ENCODE measurements at places on chromosomes 16 and 17.
A peak's percentile ranks its signal among the peaks of the same experiment; 100 is the strongest.

GRCh38 chr17:45314741-45315647 lies 1.8 kb downstream of the MAP3K14 start:
- no peak for DNase-seq

DNA sequence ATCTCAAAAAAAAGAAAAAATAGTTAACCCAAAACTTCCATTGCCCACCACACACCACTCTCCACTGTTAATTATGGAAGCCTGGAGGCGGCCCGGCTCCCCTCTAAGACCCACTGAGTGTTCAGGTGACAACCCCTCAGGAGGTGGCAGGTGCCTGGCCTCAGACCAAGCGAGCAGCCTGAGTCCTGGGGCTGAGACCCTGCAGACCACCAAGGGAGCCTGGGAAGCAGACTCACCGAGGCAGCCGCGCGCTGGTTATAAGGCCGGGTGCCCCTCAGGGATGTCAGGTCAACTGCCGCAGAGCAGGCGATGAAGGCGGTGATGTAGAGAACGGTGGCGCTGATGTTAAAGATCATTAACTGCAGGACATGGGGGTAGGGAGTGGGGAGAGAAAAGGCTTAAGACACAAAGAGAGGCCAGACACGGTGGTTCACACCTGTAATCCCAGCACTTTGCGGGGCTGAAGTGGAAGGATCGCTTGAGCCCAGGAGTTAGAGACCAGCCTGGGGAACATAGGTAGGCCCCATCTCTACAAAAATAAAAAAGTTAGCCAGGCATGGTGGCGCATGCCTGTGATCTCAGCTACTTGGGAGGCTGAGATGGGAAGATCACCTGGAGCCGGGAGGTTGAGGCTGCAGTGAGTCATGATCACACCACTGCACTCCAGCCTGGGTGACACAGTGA lies 13.3 kb downstream of the ARL2BP start:
- DNase-seq = no peak

DNA sequence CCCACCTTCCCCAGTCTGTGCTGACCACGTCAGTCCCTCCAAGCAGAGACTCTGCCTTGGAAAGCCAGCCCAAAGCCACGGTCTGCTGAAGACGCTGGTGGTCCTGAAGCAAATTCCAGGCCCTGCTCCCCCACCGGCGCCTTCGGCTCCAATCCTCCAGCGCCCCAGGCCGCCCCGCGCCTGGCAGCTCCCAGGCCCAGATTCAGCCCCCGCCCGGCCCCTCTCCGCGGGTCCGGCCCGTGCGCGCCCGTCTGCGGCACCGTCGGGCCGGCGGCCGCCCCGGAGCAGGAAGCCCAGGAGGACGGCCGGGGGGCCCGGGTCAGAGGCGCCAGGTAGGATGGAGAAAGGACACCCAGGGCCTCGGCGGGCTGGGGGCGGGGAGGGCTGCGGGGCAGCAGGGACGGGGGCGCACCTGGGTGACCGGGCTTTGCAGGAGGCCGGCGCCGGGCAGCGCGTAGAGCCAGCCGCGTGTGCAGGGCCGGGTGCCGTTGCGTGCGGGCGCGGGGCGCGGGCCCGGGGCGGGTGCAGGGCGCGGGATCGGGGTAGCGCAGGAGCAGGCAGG lies 594 bp upstream of the SLC22A31 start:
- DNase-seq = no peak

DNA sequence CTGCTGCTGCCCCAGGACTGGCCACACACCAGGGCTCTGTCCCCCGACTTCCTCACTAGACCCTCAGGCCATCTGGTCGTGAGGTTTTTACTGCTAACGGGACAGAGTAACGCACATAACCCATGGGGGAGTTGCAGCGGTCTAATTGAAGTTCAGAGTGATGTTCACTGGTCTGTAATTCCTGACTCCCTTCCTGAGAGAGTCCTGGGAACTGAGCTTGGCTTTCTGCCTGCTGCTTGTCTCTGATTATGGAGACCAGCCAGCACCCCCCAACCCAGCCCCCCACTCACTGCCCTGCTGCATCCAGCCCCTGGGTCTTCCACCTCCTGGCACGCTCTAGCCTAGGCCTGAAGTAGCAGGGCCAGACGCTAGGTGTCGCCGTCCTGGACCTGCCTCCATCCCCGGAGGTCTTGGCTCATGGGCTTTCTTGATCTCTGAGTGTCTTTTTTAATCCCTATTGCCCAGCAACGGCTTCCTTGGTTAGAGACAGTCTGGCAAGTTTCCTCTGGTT lies 192.9 kb downstream of the CCDC182 start:
- DNase-seq = no peak

DNA sequence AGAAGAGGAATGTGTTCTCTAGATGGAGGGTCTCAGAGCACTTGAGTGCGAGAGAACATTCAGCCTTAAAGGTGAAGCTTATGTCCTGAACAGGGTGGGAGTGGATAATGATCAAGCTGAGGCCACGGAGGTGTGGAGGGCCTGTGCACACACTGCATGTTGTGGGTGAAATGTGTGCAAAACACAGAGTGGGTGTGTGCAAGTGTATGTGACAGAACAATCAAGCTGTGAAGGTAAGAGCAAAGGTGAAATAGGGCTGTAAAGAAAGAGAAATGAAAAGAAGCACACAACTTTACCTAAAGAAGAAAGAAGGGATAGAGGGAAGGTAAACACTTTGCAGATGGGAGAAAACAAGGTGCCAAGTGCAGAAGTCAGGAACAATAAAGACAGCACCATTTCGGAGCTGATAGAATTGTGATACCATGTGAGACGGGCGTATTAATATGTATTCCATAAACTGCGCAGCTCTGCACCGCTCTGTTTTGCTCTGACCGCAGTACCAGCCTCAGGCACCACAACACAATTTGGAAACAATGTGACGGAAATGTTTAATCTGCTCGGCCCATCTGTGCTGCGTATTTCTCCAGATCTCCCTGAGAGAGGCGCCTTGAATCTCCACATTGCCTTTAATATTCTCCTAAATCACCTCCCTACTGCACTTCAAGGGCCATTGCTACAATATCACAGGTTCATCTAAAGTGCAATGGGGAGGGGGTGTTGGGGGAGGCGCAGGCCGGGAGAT lies 40.6 kb downstream of the SNX11 start:
- DNase-seq = no peak

GRCh38 chr17:77693776-77694175 lies 264.7 kb upstream of the TNRC6C start:
- DNase-seq = no peak

DNA sequence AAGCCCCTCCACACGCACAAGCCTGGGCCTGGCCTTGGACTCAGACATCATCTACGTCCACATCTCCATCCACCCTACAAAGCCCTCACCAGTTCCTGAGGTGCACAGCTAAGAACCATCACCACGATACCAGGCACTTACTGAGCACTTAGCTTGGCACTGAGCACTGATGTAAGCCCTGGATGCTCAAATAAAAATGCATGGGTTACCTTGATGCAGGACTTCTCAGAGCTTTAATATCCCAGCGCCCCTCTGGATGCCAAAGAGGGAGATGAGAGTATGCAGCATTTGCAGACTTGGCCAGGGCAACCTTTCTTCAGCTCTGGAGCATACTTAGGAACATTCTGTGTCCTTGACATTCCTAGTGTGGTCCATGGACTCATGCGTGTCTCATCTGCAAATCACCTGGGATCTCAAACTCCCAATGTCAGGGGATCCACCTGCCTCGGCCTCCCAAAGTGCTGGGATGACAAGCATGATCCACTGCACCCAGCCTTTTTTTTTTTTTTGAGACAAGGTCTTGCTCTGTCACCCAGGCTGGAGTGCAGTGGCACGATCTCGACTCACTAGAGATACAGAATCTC lies 69.8 kb downstream of the RAB11FIP4 start:
- no peak for DNase-seq

GRCh38 chr17:50100921-50101345 lies 5.8 kb downstream of the PDK2 start:
- no peak for DNase-seq

DNA sequence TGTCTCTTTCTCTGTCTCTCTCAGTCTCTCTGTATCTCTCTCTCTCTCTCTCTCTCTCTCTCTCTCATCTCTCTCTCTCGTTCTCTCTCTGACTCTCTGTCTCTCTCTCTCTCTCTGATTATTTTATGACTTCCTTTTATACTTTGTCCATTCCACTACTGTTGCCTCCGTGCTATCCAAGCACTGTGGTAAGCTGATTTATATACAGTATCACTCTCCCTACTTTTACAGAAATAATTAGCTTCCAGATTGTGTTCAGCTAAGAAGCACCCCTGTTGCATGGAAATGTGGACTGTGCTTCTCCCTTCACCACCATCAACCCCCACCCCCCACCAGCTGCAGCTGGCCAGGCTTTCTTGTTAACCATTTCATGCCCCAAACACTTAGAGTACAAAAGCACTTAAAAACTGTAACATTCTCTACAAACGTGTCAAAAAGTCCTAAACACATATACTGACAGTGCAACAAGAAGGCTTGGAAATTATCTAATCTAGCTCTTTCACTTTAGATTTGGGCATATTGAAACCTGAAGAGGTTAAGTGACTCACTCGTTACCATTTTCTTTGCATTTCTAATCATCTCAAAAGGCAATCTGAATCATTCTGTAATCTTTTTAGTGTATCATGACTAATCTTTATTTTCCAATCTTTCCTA lies 11.6 kb upstream of the TMEM100 start:
- no peak for DNase-seq

DNA sequence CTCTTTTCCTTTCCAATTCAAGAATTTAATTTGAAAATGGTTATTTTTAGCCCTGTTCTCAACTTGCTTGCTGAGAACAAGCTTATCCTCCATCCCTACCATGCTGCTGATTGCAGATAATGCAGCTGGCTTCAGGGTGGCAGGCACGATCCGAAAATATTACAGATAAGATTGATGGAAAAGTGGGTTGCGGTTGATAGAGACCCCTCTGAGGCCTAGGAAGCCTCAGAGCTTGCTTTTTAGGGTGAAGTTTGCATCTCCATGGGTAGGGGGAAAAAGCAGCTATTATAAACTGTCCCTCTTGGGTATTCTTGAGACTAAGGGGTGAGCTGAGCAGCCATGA lies 116.5 kb upstream of the GOT2 start:
- DNase-seq = no peak

DNA sequence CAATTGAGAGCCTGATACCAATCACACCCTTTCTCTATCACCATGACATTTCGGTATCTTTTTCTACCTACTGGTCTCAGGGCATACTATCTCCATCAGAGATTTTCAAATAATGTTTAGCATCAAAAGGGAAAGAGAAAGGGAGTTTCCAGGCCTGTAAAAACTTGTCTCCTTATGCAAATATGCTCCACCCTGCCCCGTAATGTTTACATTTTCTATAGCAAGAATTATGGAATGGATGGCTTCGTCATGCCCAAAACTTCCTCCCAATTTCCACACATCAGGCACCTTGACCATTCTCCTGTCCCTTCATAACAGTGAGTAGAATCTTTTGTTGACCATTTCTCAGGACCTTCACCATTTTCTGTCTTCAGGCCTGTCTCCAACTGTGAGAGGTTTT lies 30.9 kb upstream of the HLF start:
- DNase-seq = no peak

- DNase-seq = no peak
Measured at GRCh38 chr16:86651823-86652222, 73.5 kb downstream of the FOXL1 start.

DNA sequence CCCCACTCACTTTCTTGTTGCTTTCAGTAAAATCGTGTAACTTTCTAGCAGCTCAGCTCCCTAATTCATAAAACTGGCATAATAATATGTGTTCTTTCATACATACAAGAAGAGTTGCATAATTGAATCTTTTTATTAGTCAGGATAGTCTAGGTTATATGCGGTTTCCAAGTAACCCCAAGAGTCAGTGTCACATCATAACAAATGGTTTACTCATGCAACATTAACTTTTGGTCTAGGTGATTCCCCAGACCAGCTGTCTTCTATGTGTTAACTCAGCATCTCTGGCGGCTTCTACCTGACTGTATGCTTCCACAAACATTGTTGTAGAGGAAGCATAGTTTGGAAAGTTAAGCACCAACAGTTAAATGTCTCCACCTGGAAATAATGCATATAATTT lies 1000.4 kb downstream of the CDH11 start:
- DNase-seq = no peak

- DNase-seq = no peak
Measured at GRCh38 chr16:30561089-30561816, 3.1 kb upstream of the ZNF764 start.

DNA sequence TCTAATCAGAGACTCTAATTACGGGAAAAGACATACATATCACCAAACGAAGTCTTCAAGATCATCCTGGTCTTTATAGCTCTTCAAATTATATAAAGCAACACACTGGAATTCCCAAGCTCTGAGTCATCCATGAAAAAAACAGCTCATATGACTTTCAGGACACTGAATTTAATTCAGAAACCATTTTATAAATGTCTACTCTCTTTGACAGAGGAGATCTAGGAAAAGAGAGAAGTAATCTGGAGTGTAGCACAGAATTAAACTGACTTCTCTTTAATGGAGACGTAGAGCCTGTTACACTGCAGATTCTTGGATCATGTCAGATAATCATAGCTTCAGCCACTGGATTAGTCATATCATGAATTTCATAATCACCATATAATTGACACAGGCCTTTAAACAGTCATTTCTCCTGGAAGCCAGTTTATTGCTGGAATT lies 86.8 kb upstream of the WSB1 start:
- DNase-seq = peak; percentile 22

DNA sequence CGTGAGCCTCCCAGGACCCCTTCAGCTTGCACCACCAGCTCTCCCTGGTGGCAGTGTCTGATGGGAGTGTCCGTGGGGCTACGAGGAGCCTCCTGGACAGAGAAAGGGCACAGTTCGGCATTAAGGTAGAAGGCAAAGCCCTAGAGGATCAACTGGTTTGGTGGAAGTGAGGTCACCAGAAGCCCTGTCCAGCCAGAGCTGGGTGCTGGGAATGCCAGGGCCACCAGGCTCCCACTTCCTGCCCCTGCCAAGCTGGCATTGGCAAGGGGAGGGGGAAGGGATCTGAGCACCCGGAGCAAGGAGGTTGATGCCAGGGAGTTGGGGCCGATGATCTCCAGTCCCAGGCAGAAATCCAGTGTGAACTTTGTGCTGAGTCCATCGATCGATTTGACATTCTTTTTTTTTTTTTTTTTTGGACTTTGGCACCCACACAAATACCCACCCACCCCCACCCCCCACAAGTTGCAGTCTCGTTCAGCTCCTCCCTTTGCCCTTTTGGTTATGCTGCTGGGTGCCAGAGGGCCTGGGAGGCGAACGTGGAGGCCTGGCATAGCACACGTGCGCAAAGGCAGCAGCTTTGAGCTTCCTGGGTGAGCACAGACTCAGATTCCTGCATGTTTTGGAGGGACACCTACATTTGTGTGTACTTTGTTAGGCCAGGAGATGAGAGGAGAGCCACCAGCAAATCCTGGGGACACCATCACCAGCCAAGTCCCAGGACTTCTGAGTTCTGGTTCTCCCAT lies 2.1 kb downstream of the NHERF1 start:
- no peak for DNase-seq

All from HS-27A (cell line).